Activated CD8-positive, alpha-beta T cell treated with anti-CD3 and anti-CD28 coated beads for 36 hours (primary cell): ENCODE measurements at places on chromosomes 3 and 15. TPM values are rescaled to one million over a fixed set of nuclear protein-coding genes. Genes with fewer than 3 reads are reported as not detected.

CHST13 gene
- not detected for total RNA-seq

LMAN1L gene
- total RNA-seq: 0.11 TPM

GP9 gene
- not detected for total RNA-seq

CFAP100 gene
- not detected for total RNA-seq

TCF12 gene
- 67.4 TPM for total RNA-seq

GRK7 gene
- total RNA-seq: 0.07 TPM
